ENCODE measurements at places on chromosomes 3 and 15. TPM values are rescaled to one million over a fixed set of nuclear protein-coding genes. Genes with fewer than 3 reads are reported as not detected.

DNA sequence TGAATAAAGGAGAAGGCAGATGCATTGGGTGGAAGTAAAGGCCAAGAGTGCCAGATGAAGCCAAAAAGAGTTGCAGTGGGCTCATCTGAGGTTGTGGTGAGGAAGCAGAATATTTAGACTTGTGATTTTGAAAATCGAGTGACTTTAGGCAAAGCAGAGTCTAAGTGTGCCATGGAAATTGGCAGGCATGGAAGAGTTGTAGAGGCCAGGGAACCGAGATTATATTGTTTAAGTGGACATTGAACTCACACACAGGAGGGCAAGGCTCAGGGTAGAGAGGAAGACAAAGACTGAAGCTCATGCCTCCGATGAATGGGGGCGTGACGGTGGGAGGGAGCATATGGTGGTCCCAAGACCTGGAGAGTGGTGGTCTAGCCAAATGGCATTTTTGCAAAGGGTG lies 347.5 kb downstream of the EPHB1 start:
- DNase-seq = no peak

DNA sequence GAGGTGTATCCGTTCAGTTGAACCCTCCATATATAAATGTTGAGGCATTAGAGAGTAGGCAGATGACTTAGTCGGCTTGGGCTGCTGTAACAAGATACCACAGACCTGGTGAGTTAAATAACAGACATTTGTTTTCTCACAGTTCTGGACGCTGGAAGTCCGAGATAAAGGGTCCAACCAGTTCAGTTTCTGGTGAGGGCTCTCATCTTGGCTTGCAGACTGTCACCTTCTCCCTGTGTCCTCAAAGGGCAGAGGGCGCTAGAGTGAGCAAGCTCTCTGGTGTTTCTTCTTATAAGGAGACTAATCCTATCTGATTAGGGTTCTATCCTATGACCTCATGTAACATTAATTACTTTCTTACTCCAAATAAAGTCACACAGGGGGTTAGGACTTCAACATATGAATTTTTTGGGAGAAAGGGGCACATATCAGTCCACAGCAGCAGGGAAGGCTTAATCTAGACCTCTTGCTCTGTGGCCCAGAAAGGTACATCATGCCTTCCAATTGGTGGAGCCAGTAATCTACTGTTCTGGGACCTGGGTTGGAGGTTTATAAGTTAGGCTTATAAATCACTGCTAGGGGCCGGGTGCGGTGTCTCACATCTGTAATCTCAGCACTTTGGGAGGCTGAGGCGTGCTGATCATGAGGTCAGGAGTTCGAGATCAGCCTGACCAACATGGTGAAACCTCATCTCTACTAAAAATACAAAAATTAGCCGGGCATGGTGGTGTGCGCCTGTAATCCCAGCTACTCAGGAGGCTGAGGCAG lies 26.3 kb upstream of the SLC28A2 start:
- DNase-seq = no peak

DNA sequence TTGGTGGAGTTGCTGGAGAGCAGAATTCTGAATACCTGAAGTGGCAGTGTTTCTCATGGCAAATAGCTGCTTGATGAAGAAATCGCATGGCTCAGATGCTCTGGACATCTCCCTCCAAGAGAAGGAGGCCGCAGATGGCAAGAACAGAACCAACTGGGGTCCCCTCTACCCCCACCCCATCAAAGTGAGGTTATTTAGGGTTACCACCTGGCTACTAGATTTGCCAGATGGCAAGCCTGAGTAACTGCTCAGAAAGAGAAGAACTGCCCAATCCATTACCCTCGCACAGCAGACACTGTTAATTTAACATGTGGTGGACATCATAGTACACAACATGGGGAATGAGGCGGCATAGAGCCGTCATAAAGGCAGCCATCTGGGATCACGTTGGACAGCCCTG lies 30.5 kb upstream of the LIPC start:
- DNase-seq = no peak

DNA sequence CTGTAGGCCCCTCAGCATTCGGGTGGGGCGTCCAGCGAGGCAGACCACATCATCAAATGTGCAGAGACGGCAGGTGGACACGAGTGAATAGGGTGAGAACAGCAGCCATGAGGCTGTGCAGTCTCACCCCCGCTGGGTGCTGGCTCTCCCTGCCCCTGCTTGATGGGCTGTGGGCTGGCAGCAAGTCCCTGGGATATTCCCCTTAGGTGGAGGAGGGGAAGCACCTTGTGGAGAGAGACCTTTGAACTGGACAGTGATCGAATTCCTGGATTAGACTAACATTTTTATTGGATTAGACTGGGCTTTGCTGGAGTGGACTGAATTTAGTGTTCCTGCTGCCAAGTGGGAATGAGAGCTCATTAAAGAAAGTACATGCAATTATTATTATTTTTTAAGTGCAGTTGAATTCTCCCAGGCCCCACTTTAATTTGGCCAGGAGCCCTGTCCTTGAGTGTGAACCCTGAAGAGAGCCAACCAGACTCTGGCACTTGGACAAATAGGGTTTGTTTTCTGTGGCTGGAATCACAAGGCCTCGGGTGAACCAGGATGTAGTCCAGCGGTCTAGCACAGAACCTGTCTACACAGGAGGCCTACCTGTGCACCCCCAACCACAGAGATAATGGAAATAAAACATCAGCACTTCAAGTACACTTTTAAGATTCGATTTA lies 193.1 kb downstream of the ABHD5 start:
- DNase-seq = no peak

- DNase-seq = no peak
Measured at GRCh38 chr3:126888186-126888760, 94.6 kb upstream of the PLXNA1 start.

- no peak for DNase-seq
Measured at GRCh38 chr3:55702822-55703221, 215.7 kb upstream of the WNT5A start.

The ASB14 gene
- 0.74 TPM for polyA plus RNA-seq

The CALML4 gene
- 36.5 TPM for polyA plus RNA-seq

DNA sequence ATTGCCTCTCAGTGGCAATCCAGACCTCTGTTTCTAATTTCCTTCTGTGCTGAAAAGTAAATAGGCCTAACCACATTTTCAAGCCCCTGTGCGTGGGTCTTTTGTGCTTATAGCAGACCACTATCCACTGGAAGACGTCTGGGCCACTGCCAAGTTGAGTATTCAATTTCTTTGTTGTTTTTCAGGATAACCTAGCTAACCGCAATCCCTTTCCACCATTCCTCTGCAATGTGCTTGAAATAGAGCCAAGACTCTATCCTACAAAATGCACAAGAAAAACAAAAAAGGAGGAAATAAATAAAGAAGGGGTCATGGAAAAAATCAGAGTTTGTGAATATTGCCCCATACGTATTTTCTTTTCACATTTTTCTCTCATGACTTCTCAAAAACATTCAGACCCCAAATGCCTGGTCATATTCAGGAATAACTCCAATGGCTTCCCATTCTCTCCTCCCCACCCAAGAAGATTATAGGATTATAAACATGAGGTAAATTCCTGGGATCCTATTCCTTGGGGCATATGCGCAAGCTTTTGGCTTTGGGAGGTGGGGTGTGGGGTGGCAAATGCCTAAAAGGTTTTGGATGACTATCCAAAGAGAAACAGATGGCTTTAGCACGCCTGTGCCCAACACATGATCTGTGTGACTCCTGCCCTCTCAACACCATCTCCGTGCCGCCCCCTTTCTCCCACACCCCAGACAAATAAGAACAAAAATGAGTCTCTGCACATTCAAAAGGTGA lies 217.9 kb upstream of the THBS1 start:
- no peak for DNase-seq

DNA sequence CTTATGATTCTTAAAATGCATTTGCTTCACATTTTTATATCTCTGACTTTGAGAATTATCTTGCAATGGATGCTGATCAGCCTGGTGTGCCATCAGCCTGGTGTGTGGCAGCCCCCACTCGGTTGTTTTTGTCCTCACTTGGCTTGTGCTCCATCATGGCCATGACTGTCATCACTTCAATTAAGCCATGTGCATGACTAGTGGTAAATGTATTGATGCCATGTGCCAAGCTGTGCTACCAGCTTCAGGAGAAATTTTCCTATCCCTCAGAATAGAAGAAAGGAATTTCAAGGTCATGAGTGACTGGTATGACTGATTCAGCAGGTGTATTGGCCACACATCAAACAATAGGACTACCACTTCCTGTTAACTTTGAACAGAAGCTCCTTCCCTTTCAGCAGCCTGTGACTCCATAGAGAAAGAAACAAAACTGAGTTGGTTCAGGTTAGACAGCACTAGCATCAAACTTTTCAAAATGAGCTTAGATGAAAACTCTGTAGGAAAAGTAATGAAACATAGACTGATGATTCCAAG lies 251.7 kb downstream of the GRM7 start:
- no peak for DNase-seq

The ITPKA gene
- 0.50 TPM for polyA plus RNA-seq

DNA sequence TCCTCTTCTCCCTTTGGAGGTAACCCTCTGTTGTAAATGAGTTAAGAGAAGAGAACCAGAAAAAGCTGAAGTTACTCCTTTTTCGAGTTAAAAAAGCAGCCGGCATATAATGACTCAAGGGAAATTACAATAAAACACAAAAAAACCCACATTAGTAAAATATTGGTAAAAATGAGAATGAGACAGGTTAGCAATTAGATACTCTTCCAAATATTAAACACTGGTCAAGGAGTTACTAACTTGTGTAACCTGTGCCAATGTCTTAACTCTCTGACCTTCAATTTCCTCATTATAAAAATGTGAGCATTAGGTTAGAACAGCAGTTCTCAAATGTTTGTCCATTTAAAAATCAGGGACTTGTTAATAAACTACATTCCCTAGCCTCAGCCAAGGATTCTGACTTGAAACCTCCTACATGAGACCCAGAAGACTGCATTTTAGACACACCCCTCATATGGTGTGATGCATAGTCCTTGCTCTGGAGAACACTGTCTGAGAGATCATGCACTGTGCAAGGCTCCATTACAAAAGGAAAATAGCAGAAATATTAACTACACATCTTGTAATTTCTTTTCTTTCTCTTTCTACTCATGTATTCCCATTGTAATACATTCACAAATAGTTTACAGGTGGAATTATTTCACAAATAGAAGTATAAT lies 42.7 kb upstream of the TOP2B start:
- DNase-seq = no peak

DNA sequence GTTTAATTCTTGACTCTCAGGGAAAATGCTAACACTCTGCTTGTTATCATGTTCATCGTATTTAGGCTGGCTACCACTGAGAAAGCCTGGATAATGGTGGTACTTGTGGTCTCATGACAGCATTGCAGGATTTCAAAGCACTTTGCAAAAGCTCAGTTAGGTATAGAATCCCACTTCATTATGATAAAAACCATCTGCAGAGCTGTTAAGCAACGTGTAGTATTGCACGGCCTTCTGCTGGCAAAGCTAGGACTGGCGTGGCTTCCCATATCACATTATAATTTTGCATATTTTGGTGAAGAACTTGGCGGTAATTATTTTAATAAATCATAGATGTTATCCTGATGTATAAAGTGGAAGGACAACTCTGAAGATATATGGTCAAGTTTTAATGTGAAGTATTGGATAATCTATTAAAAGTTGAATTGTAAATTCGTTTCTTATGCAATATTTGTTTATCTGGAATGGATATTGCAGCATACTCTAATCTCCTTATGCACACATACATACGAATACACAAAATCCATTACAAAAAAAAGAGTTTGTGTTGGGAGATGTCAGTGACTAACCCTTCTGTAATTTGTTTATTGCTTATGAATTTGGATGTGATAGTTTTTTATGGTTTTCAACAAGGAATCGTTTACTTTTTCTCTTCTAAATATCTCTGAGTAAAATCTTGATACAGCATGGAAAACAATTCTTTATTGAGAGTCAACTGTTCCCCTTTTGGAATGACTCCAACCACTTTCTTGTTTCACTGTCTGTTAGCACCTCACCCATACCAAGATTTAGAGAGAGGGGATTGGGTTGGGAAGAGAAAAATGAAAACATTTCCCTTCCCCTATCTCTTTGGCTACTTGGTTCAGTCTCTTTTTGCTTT lies 9.2 kb downstream of the RAB8B start:
- no peak for DNase-seq

DNA sequence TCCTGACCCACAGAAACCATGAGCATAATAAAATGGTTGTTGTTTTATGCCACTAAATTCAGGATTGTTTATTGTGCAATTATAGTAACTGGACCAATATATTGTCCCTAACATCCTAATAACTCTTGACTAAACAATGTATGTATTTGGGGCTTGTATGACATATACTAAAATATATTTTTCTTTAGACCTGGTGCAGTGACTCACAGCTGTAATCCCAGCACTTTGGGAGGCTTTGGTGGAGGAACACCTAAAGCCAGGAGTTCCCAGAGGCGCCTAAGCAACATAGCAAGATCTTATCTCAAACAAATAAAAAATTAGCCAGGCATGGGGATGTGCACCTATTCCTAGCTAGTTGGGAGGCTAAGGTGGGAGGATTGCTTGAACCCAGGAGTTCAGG lies 180.4 kb downstream of the SUCNR1 start:
- no peak for DNase-seq

The ZNF662 gene
- polyA plus RNA-seq = 18.9 TPM

GRCh38 chr15:57720867-57721266 lies 14.4 kb downstream of the POLR2M start:
- no peak for DNase-seq

DNA sequence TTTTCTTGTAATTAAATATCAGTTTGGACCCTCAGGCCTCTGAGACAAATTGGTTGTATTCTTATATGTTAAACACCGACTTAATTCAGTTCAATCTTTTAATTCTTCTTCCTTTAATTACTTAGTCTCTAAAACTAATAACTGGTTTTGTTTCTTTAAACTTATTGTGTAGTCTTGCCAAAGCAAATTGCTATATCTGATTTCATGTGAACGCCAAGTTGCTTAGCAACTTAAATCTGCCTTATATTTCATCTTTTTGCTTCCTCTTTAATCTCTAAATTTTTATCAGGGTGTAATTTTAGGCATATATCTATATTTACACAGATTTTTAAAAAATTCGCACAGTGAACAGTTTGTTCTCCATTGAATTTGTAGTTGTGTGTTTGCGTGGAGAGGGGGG lies 82.2 kb downstream of the CADM2 start:
- DNase-seq = no peak

DNA sequence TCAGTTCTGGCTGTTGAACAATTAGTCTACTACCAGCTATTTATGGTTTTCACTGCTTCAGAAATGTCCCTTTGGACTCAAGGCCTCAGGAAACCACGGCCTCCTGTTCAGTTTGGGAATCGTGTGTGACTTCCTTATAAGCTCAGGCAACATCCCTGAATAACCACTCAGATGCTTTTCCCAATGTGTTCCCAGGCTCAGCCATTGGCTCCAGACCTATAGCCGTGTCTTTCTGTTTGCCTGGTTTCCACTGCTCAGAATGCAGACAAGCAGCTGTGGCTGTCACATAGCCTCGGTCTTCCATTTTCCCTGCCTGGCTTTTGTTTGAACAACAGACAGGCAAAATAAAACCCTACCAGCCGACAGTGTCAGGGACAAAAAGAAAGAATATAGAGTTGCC lies 63.2 kb upstream of the ATP2B2 start:
- no peak for DNase-seq
